SK-N-SH treated with all-trans-retinoic acid at 6 μM for 48 hours (cell line): ENCODE measurements at places on chromosomes 1 and 21.

DNA sequence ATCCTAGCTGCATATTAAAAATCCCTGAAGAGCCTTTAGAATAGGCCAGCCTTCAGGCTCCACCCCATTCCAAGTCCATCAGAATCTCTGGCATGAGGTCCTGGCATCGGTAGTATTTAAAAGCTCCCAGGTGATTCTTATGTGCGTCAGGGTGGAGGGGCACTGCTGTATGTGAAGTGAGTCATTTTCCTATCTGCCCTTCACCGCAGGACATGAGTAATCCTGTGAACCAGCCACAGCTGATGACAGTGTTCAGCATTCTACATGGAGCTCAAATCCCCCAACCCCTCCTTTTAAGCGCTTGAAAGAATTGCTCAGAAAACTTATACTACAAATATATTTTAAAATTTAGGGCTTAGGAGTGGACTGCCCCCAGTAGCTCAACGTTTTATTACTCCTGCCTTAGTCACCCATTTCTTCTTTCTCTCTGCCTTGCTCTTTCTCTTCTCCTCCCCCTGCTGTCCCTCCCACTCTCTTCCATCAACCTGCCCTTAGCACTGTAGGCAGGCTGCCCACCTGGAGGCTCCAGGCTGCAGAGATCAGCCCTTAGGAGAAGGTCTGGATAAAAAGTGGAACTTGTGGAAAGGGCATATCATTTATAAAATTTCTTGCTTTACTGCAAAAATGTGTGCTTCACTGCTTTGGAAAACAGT lies 73.8 kb upstream of the ZNF281 start:
- ATAC-seq = peak; percentile 98

DNA sequence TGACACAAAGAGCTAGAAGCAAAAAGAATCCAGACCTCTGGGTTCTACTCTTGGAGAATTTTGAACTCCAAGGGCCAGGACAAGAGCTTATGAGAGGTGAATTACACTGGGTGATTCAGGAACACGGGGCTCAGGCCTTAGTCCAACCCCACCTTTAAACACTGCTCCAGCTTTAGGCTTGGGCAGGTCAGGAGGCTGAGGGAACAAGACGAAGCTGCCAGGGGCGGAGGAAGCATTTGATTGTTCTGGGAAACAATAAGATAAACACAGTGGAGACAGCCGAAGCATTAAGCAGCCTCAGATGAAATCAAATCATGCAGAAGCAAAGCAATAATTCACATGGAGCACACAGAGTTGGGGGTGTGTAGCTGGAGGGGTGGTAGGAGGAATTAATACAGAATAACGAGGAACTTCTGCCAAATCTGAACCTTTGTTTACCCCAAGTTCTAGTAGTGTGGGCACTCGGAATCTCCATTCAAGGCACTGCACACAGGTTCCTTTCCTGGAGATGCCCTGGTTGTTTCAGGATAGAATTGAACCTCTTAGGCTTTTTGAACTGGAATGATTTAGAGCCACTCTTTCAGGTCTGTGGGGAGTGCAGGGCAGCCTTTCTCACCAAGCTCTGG lies 93.2 kb downstream of the PLXNA2 start:
- ATAC-seq = no peak

- no peak for ATAC-seq
These were observed 67.0 kb downstream of the ERO1B start for GRCh38 chr1:236214761-236215160.

- no peak for ATAC-seq
These were observed 546 bp upstream of the ZNF695 start for GRCh38 chr1:247008406-247008799.

DNA sequence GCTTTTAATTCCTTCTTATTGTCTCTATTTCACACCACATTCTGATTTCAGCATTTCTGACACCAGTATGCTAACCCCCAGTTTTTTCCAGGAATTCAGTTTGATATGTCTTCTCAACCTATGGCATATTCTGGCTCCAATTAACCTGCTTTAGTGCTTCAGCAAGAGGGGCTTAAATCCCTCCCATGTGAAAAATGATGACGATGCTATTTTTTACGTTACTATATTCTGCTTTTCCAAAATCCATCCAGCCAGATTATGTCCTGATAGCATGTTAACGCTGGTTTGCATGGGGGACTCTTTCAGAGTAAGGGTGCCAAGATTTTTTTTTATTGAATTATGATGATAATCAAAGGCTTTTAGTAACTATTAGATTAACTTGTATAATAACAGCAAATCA lies 163.3 kb upstream of the ADAMTS5 start:
- ATAC-seq = no peak

GRCh38 chr1:207051191-207051943 lies at the start of gene YOD1:
Gene YOD1 (minus strand): TSS chr1:207051208. CDS start chr1:207051030, 178 bp downstream.
- ATAC-seq = peak; percentile 3
